Urothelium cell line (cell line): ENCODE measurements at places on chromosomes 4 and X.

GRCh38 chr4:147731580-147732517 lies at the start of gene ARHGAP10:
Gene ARHGAP10 (plus strand): TSS chr4:147732088. CDS start chr4:147732302, 214 bp downstream.
- DNase-seq: peak; percentile 70

GRCh38 chr4:94758141-94758699 lies 465 bp downstream of the BMPR1B start:
- DNase-seq: peak; percentile 63

- DNase-seq: no peak
Observed at GRCh38 chr4:102326951-102327350, 18.3 kb downstream of the SLC39A8 start.

DNA sequence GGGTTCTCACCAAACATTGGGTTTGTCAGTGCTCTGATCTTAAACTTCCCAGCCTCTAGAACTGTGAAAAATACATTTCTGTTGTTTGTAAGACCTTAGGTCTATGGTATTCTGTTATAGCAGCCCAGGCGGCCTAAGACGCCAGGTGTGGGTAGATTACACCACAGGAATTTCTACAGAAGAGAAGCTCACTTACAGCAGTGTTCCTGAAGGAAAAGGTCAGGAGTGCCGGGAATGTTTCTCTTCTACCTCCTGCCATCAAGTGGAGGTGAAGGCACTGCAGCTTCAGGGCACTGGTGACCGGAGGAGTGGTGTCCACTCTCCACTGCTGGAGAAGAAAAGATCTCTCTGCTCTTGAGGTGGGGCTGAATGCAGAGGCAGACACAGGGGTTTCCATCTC lies 45.7 kb downstream of the FHDC1 start:
- peak; percentile 35 for DNase-seq

DNA sequence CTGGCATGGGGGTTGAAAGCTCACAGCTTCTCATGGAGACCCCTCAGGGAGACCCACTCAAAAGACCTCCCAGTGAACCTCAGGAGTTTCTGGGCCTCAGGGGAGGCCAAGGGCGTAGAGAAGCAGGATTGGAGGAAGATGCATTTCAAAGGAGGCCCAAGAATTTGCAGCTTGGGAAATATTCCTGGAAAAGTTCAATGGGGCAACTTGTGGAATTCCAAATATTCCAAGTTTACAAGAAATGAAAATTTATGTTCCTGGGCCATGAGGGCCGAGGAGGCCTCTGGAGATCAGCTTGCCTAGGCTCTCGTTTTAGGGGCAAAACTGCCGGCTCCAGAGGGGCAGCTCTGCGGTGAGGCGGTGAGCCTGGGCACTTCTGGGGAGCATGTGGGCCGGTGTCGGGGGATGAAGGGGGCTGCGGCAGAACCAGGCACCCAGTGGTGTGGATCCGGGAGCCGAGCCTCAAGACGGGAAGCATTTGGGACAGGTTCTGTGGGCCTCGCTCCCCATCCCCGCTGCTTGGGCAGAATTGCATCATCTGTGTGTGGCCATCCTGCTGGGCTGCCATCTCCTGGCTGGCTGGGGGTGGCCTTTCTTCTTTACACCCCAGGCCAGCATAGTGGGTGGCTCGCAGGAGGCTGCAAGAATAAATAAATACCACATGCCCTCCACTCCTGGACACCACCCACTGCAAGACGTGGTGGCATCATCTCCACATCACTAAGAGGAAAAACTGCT lies 54.6 kb upstream of the GPR78 start:
- peak; percentile 42 for DNase-seq

DNA sequence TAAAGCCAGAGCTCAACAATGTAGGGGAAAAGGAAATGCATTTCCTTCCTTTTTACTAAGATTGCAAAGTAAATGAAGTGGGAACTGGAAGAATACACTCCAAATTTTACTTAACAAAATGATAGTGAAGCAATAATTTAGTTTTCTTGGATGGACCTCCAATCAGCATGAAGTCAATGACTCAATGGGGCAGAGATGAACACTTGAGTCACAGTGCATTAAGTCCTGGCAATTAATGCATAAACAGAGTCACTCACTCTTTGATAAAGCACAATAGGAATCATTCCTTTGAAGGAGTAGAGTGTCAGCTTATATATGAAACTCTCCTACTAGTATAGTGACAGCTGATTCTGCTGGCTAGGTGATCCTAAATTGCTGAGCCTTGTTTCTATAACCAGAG lies 66.7 kb upstream of the FRAS1 start:
- DNase-seq: no peak

- no peak for DNase-seq
Observed at GRCh38 chr4:100166297-100167039, 23.8 kb downstream of the DDIT4L start.

DNA sequence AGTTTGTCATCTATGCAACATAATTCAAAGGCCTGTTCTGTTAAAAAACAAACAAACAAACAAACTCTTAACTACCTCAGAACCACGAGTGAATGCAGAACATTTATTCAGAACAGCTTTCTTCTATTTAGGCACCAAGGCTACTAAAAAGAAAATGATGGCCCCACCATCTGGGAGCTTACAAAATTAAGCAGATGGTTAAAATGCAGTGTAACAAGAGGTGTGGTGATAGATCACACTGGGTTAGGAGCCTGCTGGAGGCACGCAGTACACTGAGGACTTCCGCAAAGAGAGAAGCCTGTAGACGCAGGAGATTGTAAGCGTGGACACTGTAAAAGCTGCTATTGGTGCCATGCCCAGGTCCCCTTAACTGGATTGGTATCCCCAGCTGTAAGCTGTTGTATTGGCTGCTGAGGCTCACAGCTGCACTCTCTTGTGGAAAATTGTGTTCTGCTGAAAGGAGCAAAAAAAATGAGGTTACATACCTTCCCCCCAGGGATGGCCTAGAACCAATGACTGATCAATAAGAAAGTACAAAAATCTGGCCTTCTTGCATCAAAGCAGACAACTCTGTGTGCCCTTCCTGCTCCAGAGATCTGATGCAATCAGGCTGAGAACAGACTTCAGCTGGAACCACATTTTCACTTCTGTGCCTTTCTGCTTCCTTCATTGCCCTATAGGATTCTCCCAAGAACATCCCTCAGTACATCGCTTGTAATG lies 60.0 kb downstream of the SHROOM3 start:
- no peak for DNase-seq

- DNase-seq: no peak
Observed at GRCh38 chr4:69977582-69977981, 12.1 kb upstream of the CSN2 start.

DNA sequence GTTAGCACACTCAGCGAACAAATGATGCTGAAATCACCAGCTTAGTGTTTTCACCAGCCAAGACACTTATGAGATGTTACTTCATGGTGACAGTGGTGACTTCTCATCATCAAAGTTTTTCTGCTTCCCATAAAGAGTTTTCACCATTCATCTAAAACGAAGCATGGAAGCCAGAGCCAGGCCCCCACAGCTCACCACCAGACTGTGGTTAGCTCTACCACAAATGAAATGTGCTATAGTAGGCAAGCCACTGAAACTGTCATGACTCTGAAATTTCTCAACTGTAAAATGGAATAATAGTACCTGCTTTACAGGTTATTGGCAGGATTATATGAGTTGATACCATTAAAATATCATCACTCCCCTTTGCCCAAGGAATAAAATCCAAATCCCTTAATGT lies 56.4 kb upstream of the HHIP start:
- DNase-seq: no peak

DNA sequence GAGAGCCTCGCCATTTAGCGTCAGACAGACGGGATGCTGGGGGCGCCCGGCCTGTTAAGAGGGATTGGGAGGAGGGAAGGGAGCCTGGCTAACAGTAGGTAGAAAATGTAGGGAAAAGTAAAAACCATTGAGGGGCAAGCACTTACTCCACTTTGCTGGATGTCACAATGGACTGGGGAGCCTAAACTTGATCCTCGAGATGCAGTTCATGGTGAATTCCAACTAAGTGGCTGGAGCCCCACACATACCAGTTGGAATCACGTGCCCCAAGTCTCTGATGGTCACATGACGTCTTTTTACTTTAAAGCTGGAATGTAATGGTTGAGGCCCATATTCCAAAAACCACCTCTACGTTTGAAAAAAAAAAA lies 1.5 kb downstream of the PLS3 start:
- DNase-seq: peak; percentile 1

- no peak for DNase-seq
Observed at GRCh38 chr4:53821179-53821851, 230.0 kb upstream of the LNX1 start.

DNA sequence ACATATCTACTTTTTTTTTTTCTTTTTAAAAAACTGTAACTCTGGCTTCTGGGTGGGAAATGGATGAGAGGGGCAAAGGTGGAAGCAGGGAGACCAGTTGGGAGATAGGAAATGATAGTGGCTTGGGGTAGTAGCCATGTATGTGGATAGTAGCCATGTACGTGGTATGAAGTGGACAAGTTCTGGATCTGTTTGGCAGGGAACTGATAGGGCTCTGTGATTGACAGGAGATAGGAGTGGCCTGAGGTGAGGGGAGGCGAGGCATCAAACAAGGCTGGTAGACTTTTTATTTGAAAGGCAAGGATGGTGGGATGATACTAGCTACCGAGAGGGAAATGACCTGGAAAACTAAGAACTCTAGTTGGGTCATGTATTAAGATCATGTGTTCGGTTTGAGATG lies 117.8 kb downstream of the AFF1 start:
- no peak for DNase-seq

GRCh38 chrX:76279007-76279406 lies 106.1 kb downstream of the PBDC1 start:
- DNase-seq: peak; percentile 30

DNA sequence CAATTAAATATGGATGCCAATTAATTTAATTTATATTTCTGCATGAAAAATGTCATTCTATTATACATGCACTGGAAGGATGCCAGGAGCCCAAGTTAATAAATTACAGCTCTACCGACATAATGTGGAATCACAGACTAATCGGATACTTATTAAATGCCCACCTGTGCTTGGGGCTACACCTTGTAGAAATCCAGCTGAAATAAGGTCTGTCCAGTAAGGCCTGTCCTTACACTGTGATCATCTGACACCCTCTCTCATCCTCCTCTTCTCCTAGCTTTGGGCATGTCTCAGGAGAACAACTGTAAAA lies 6.0 kb upstream of the SHISA3 start:
- no peak for DNase-seq

DNA sequence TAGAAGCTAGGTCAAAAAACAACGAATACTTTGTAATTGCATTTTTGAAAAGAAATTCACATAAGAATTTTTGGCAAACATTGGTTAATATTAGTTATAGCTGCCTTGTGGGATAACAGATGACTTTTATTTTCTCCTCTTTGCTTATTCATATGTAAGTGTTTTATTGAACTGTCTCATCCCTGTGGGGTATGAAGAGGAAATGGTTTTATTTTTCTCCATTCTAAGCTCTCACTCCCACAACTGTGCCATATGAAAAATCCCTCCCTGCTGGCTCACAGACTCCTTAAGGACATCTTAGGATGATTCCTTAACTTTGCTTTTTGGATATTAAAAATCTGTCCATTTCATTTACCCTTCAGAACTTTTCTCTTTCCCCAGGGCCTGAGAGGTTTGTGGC lies 300.6 kb downstream of the PPP1R2C start:
- no peak for DNase-seq

GRCh38 chr4:16729336-16729735 lies 169.1 kb downstream of the LDB2 start:
- no peak for DNase-seq

DNA sequence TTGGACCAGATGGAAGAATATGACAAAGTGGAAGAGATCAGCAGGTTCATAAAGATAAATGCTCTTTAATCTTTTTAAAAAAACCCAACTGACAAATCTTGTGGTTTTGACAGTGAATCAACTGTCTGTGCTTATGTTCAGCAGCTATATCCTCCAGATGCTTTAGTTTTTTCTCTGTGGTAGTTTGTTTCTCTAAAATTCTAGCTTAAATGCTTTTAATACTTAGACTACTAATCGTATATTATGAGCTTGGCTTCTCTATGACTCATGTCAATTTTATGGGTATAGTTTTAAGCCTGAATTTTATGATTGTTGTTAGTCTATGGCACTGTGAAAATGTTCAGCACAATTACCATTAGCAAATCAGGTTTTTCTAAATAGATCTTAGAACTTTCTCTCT lies 12.9 kb downstream of the HHIP start:
- DNase-seq: no peak

DNA sequence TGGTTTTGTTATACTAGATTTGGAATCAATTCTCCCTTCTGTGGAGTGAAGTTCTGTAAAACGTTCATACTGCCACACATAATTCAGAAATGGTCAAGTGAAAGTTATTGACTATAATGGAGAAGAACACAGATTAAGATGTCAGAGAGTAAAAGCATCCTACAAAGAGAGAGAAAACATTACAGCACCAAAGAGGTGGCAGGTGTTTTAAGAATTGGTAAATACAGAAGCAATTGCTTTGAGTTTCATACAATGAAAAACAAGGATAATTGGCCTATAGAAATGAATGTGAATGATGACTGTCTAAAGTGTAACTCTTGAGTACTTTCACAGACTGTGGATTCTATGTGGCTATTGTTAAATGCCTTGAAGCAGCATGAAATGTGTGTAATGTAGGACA lies 435.6 kb upstream of the SMIM31 start:
- DNase-seq: no peak

- DNase-seq: peak; percentile 37
Observed at GRCh38 chr4:26048378-26048882, 134.4 kb downstream of the SMIM20 start.

DNA sequence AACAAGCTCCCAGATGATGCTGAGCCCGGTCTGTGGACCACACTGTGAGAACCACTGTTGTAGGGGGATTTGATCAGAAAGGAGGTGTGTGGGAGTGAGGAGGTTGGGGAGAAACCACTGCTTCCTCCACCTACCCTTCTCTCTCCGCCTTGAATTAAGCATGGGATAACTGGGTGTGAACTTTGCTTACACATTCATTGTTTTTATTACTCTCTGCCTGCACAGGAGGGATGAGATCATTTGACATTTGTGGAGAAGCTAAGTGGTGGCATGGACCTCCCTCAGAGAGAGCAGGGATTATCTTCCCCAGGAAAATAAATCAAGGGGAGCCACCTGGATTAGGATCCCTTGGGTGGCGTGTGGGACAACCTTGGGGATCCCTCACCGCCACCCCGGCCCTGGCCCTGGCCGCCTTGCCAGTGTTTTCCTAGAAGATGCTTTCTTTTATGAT lies 212.1 kb upstream of the ATP6AP2 start:
- no peak for DNase-seq

- peak; percentile 92 for DNase-seq
Observed at GRCh38 chr4:109729718-109730618, at the start of gene PLA2G12A. Gene PLA2G12A (minus strand): TSS chr4:109730070. CDS start chr4:109729809, 261 bp downstream.

GRCh38 chr4:121709766-121710405 lies 13.1 kb upstream of the ANXA5 start:
- no peak for DNase-seq

DNA sequence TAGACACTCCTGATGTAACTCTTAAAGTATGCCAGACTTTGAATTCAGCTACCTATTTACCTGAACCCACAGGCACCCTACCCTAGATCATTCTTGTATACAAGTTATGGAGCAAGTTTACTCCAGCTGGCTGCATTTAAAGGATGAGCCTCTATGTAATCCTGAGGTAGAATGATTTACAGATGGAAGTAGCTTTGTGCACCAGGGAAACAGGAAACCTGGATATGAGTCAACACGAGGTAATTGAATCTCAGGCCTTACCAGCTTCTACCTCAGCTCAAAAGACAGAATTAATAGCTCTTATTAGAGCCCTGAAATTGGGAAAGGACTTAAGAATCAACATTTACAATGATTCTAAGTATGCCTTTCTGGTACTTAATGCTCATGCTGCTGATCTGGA lies 119.8 kb downstream of the AGTR2 start:
- no peak for DNase-seq
